ENCODE measurements at places on chromosomes 1 and 21.

- DNase-seq, result no peak
Observed at GRCh38 chr1:225626698-225627097, 26.2 kb downstream of the ENAH start.

DNA sequence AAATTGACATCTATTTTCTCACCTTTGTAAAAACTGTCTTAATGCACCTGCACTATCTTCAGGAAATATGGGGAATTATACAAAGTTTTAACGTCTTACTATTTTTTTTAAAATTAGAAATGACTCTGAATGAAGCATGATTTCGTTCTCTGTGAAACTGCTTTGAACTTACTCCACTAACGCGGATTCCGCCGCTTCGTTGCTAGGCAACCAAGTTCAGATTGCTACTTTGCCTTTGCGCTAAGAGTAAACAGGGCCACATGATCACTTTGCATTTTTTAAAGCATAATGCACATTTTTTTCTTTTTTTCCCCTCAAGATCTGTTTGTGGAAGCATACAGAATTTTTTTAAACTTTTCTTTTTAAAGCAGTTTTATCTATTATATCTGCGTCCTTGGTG is 690.5 kb downstream of the BRINP3 start:
- DNase-seq, result no peak

GRCh38 chr21:45464309-45464708 is 59.3 kb downstream of the COL18A1 start:
- no peak for DNase-seq

DNA sequence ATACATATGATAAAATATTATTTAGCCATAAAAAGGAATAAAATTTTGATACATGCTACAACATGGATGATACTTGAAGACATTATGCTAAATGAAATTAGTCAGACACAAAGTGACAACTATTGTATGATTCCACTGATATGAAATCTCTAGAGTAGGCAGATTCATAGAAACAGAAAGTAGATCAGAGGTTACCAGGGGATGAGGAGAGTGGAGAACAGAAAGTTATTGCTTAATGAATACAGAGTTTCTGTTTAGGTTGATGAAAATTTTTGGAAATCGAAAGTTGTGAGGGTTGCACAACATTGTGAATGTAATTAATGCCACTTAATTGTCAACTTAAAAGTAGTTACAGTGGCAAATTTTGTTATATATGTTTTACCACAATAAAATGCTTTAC is 315.7 kb upstream of the USP25 start:
- no peak for DNase-seq

DNA sequence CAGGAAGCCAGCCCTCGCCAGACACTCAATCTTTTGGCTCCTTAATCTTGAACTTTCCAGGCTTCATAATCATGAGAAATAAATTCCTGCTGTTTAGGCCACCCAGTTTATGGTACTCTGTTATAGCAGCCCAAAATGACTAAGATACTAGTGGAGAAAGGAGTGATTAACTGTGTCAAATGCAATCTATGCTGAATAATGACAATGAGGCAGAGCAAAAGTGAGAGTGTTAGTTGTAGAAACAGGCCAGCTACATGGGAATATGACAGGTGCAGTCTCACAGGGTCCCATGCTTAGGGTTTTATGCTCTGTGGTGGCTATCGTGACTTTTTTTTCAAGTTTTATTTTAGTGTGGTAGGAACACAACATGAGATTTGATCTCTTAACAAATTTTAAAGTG is 888.8 kb downstream of the TTLL7 start:
- no peak for DNase-seq

GRCh38 chr1:229253151-229253974 is 17.5 kb upstream of the RAB4A start:
- no peak for DNase-seq

DNA sequence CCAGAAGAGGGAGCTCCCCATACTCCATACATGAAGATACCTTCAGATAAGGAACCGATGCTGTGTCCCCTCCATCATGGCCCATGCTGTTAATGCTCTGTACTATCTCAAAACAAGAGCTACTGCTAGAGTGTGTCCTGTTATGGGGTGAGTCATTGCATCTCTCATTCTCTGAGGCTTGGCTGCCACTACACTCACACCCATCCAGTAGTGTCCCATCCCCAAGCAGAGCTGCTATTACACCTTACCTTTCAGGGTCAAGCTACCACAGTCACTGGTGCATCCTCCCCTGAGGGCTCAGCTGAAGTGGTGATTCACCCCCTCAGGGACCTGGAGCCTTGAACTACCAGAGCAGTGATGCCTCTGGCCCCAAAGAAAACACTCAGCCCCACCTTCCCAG is 198.5 kb downstream of the PLA2G4A start:
- DNase-seq, result no peak

GRCh38 chr1:29355375-29355774 is 119.1 kb downstream of the PTPRU start:
- DNase-seq, result no peak

DNA sequence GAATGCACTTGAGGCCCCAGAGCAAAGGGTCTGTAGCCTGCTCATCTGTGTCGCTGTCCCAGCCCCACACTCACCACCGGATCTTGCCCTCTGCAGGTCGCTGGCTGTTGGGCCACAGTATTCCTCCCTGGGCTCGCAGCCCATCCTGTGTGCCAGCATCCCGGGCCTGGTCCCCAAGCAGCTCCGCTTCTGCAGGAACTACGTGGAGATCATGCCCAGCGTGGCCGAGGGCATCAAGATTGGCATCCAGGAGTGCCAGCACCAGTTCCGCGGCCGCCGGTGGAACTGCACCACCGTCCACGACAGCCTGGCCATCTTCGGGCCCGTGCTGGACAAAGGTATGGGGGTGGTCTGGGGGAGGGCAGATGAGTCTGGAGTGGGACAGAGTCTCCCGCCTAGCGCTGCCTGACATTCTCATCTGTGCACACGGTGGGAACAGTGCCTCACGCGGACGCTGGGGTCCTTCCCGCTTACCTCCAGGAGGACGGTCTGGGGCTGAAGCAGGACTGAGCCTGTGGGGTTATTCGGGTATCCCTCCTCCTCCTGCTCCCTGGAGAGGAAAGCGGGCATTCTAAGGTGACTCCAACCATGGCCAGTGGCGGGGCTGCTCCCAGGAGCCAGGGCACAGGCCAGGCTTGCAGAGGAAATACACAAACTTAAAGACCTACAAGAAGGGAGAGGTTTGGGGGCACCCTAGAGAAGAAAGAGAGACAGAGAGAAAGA is 15.9 kb downstream of the WNT3A start:
- no peak for DNase-seq

DNA sequence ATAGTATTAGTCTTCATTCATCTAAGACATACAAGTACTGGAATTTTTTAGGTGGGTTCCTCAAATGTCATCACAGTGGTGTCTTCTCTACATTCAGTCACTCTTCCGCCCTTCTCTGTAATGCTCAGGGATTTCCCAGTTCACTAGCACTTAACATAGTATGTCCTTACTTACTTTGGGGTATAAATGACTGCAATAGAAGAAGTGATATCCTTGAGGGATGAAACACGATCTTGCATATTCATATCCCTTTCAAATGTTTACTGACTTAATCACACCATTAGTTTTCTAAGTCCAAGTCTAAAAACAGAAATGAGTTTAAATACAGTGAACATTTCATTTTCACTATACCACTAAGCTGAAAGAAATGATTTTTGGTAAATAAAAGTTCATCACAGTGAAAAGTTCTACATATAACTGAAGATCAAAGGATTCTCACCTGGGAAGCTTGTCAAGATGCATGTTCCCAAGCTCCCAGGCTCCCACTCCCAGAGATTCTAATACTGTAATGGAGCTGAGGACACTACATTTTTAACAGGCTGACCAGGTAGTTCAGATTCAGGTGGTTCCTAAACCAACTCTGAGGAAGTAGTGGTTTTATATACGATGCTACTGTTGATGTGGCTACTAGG is 29.7 kb downstream of the MRPL39 start:
- no peak for DNase-seq

- no peak for DNase-seq
Observed at GRCh38 chr1:79037085-79037484, 30.6 kb upstream of the ADGRL4 start.

- no peak for DNase-seq
Observed at GRCh38 chr21:27036736-27037301, 69.9 kb upstream of the ADAMTS5 start.

DNA sequence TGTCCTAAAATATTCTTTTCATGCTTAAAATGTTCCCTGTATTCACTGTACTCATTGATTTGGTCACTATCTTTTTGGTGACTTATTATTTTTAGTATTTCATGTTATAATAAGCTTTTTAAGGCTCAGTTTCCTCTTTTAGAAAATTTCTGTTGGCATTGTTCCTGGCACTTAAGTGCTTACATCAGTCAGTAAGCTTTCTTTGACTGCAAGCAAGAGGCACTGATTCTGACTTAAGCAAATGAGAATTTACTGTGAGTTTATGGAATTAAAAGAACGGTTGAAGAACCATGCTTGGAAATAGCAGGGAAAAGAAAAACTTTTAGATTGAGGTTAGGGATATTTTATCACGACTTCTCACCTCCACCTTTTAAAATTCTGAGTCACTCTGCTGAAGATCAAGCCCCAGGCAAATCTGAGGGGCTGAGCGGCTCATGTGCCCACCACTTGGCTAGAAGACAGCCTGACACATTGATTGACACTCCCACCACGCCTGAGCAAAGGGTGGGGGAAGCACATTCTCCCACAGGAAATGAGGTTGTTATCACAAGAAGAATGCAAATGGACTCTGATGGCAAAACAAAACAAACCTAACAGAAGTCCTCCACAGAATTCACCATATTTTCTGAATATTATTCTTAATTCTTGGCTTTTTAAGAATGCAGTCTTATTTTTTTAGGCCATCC is 102.8 kb downstream of the KCTD3 start:
- no peak for DNase-seq

GRCh38 chr1:173395762-173396161 is 81.4 kb upstream of the PRDX6 start:
- DNase-seq, result no peak

- no peak for DNase-seq
Observed at GRCh38 chr1:7654725-7655124, 116.4 kb upstream of the VAMP3 start.

- DNase-seq, result no peak
Observed at GRCh38 chr1:212554401-212554800, 54.2 kb upstream of the ATF3 start.

DNA sequence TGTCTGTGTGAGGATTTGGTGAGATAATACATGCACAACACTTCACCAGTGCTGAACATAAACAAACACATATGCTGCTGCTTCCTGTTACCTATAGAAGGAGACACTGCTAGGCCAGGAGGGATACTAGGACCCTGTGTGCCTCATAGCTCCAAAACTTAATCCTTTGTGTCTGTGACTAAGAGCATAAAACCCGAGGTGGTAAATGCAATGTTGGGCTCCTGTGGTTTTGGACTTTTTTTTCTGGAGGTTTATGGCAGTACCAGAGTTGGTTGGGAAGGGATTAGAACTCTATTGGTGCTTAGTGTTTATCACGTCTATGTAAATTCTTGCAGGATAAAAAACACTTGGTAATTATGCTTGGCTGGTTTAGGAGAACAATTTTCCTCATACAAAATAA is 122.9 kb downstream of the NUF2 start:
- DNase-seq, result no peak

DNA sequence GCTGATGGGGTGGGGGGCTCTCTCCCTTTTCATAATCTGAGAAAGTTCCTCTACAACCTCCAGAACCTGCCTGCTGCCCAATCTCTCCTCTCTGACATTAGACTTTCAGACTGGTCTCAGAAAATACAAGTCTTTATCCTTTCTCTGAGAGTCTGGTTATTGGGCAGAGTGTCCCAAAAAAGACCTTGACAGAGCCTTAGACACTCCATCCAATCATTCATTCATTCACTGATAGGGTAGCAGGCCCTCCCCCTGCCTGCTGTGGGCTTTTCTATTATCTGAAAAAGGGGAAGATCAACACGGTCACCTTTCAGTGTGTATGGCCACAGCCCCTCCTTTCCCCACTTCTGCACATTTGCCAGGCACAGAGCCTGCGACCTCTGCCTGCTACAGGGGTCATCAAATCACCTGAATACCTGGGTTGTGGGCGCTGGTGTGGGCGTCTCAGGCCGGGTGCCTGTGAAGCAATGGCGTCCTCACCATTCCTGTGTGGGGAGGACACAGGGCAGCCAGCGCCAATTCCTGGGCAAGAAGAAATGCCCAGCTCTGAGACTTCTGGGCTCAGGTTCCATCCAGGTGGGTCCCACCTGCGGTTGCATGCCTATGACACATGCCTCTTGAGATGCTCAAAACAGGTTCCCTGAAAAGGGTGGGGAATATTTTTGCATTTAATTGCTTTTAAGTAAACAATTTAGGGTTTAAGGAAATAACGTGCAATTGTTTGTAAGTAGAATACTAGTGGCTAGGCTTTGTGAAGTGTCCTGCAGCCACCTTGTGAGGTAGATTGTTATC is 52.8 kb downstream of the ELK4 start:
- no peak for DNase-seq

DNA sequence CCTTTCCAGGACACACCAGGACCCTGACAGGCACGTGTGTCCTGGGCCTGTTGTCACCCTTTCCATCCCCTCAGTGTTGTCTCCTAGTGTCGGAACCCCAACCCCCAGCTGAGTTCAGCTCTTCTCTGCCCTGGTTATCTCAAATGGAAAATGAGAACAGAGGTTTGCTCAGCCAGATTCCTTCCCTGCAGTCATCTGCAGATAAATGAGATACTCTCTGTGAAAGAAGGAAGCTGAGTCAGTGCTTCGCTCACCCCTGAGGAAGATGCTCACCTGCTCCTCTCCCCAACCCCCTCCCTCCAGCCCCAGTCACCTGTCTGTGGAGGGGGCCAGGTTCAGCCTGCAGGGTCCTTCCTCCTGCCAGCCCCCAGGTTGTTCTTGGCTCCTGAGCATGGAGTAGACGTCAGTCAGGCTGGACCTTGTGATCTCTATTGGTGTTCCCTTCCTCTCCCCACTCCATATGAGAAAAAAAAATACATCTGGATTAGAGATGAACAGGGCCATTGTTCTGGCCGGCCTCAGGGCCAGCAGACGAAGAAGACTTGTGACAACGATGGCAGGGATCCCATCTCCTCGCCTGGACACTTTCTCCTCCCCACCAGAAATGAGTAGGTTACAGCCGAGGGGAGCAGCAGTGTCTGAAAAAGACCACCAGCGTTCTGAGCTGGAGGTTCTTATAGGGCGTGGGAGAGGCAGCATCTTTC is 20.9 kb downstream of the PHGDH start:
- no peak for DNase-seq

- no peak for DNase-seq
Observed at GRCh38 chr1:50527249-50527986, 104.2 kb upstream of the DMRTA2 start.

DNA sequence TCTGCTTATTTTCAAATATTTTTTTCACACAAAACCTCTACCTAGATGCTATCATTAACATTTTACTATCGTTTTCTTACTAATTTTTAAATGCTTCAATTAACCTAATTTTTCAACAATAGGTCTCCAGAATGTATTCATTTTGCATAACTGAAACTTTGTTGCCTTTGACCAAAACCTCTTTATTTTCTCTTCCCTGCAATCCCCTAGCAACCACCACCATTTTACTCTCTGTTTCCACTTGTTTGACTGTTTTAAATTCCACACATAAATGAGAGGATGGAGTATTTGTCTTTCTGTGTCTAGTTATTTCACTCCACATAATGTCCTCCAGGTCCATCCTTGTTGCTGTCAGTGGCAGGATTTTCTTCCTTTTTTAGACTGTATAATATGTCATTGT is 9.5 kb upstream of the F13B start:
- no peak for DNase-seq

GRCh38 chr1:170660871-170661645 is 2.9 kb upstream of the PRRX1 start:
- DNase-seq, result no peak

GRCh38 chr1:171389171-171389570 is 75.2 kb downstream of the FMO4 start:
- no peak for DNase-seq

GRCh38 chr1:21725748-21726392 is 56.7 kb upstream of the RAP1GAP start:
- DNase-seq, result no peak

Data from erythroblast (primary cell).